SIG-M5 (cell line): ENCODE measurements at places on chromosomes 7 and 10.

GRCh38 chr7:106501605-106502580, 159.1 kb downstream of the CCDC71L start:
- no peak for DNase-seq

GRCh38 chr7:114823290-114823689, 98.6 kb upstream of the MDFIC start:
- DNase-seq, result no peak

- DNase-seq, result no peak
Measured at GRCh38 chr10:12235796-12236195, 39.8 kb downstream of the CDC123 start.

GRCh38 chr7:200704-201103, 8.3 kb downstream of the FAM20C start:
- DNase-seq, result no peak

GRCh38 chr10:117221156-117221711, 19.7 kb upstream of the SLC18A2 start:
- no peak for DNase-seq
